ENCODE measurements at places on chromosomes 5 and 9.

DNA sequence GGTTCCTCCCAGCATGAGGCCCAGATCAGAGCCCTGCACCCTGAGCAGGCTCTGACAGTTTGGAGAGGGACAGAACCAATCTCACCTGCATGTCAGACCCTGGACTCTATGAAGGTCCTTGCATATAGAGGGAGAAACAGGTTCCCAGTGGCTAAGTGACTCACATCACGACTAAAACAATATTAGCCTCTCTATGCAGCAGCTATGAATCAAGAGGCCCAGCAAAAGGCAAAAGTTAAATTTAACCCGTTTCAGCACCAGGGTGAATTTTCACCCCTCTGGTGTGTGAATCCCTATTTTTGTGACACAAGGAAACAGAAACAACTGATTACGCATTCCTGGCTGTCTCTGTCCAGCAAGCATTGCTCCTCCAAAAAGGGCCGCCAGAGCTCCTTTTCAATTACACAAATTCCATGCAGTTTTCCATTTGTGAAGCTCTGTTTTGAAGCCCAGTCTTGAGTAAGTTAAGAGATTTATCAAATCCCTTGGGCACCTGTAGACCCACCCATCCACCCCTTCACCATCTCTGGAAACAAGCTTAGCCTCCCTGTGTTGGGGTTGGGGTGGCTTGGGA is 136.6 kb downstream of the GABBR2 start:
- DNase-seq = no peak

- no peak for DNase-seq
Measured at GRCh38 chr5:179495906-179496455, 54.4 kb upstream of the RUFY1 start.

- no peak for DNase-seq
Measured at GRCh38 chr5:116626272-116626723, 51.7 kb upstream of the SEMA6A start.

- DNase-seq = no peak
Measured at GRCh38 chr5:31114817-31115216, 78.7 kb upstream of the CDH6 start.

- no peak for DNase-seq
Measured at GRCh38 chr9:115650768-115651167, 502.8 kb upstream of the PAPPA start.

GRCh38 chr5:120405923-120406322 is 58.2 kb upstream of the PRR16 start:
- no peak for DNase-seq

- DNase-seq = no peak
Measured at GRCh38 chr5:61319388-61320146, 12.5 kb upstream of the ZSWIM6 start.

- no peak for DNase-seq
Measured at GRCh38 chr9:109381011-109381729, 60.3 kb upstream of the EPB41L4B start.

GRCh38 chr9:88746743-88747398 is 211.9 kb downstream of the NXNL2 start:
- DNase-seq = no peak

- no peak for DNase-seq
Measured at GRCh38 chr9:129501771-129502319, 119.1 kb downstream of the C9orf50 start.

- peak; percentile 45 for DNase-seq
Measured at GRCh38 chr9:35489313-35490154, at the start of gene RUSC2. TSS of gene RUSC2 (plus strand) at chr9:35490111. CDS start at chr9:35546522, 56,411 bp downstream.

DNA sequence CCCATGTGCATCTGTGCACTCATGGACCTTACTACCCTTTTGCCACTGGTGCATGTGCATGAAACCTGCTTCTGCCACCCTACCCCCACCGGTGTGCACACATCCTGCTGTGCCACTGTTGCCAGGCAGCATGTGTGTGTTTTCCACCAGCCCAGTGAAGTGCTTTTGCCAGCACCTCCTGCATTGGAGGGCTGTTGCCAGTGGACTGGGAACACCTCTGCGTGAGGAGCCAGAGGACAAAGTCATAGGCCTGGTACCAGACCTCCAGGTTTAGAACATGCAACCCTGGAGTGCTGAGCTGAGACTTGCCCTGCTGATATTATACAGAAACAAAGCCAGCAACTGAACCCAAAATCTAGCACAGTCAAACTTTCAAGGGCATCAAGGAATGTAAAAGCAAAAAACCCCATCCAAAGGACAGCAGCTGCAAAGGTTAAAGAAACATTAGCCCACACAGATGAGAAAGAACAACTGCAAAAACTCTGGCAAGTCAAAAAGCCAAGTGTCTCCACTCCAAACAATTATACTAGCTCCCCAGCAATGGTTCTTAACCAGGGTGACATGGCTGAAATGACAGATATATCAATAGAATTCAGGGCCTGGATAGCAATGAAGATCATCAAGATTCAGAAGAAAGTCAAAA is 70.6 kb upstream of the PTPN3 start:
- DNase-seq = no peak

- no peak for DNase-seq
Measured at GRCh38 chr5:81371354-81371876, 22.5 kb downstream of the ACOT12 start.

- DNase-seq = no peak
Measured at GRCh38 chr5:107257885-107258520, 412.7 kb downstream of the EFNA5 start.

DNA sequence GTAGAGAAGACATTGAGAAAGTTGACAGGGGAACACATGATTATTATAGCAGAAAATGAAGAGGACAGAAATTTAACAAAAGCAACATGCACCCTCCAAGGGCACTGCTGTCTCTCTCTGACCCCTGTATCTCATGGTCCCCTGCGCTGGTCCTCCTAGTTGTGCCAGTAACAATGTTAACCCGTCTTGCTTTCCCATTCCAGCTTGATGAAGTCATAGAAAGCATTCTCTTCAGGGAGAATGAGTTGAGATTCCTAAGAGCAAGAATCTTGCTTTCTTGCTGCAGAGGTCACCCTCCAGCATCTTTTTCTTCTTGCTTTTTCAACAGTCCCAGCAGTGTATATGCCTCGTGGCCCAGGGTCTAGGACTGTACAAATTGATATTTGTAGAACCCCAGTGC is 279.6 kb upstream of the ADAMTSL1 start:
- DNase-seq = no peak

- DNase-seq = no peak
Measured at GRCh38 chr5:142428773-142429473, 104.1 kb upstream of the SPRY4 start.

- DNase-seq = no peak
Measured at GRCh38 chr9:78112004-78112403, 80.4 kb upstream of the GNAQ start.

DNA sequence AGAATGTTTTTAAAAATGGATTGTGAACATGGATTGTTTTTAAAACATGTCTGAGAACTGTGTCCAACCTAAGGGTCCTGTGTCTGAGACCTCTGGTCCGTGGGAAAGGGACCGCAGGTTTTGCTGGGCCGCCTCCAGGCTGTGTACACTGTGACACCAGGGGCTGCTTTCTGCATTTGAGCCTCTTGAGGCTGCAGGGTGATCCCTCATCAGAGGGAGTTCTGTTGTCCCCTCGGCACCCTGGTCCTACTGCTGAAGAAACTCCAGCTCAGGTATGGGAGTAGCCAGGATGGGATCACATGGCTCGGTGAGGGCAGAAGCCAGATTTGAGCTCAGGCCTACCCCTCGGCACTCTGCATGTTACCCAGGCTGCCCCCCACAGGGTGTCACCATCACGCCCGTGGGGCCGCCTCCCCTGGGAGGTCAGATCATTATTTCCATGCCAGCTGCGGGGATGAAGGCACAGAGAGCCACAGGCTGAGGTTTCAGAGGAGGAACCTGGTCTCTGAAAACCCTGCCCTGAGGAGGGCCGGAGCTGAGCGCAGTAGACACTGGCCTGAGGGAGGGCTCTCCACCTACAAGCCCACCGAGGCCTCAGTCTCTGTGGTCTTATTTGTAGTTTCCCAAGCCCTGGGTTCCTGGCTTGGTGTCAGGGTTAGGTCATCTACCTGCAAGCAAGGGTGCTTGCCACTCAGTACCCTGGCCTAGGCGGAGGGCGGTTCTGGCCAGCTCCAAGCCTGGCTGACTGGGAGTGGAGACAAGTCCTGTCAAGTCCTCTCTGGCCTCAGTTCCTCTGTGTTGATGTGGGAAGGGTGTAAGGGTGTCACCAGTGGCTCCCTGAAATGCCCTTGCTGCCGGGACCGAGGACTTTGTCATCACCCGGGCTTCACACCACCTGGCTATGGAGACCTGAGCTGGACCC is 2.8 kb downstream of the PRR7 start:
- DNase-seq = no peak

DNA sequence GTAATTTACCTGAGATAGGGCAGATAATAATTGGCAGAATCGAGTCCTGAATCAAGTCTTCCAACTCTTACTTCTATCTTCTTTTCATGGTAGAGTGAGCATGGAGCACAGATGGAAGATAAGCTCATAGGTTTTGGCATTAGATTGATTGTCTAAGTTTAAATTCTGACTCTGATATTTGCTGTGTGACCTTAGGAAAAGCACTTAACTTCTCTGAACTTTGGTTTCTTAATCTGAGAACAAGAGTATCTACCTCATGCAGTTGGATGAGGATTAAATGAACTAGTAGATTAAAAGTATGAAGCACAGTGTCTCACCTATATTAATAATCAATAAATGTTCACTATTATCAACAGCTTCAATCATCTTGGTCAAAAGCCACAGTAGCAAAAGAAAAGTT is 9.4 kb upstream of the ASTN2 start:
- DNase-seq = no peak

- DNase-seq = no peak
Measured at GRCh38 chr9:7094052-7094451, 336.3 kb downstream of the KDM4C start.

DNA sequence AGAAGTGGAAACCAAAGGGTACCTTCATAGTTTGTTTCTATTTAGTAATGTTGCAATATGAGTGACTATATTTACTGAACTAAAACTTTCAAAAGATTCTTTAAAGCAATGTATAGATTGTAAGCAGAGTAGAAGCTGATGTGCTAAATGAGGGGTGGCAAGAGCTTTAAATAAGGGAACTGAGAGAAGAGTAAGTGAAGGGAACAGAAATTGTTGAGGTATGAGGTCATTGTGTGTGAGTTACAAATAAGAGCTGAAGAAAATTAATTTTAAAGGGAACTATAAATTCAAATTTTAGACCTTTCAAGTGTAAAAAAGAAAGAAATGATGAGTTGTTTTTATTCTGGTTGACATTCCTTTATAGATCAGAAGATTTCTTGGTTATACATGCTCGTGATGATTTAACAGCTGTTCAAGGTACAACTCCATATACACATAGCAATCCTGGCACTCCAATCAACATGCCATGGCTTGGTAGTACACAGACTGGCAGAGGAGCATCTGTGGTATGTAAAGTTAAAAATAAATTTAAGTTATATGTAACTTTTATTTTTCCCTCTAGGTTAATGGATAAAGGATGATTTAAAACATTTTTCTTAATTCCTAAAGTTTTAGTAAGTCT is 135.1 kb upstream of the TNFAIP8 start:
- no peak for DNase-seq

DNA sequence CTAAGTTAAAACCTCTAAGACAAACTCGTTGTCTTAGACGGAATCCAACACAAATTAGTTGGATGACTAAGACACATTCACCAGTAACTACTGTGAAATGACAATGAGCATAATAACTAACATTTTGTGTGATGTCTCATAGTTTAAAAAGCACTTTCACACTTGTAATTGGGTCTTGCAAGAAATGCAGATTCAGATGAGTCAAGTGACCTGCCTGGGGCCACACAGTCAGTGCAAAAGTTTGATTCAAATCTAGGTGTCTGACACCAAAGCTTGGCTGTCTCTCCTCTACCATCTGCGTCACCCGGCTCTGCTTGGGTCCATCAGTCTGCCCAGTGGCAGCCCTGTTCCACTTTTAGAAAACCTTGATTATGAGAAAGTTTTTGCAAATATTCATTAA is 143.7 kb downstream of the TTLL11 start:
- no peak for DNase-seq

DNA sequence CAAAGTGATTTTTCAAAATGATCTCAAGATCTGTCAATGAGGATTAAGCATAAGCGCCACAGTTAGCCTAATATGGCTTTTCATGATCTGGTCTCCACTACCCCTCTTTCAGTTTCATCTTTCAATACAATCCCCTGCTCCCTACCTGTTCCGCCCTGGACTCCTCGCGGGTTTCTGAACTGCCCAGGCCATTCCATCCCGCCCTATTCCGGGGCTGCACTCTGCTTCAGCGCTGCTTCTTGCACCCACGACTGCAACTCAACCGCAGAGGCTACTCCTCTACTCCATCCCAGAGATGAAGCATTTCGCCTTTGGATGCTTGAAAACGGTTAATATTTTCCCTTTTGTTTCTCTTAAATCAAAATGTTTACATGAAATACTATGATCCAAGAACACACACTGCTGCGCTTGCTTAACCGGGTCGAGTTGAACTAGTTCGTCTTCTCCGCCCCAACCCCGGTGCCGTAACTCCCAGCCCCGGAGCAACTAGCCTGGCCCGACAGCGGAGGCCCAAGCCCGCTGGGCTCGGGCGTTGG is 716 bp upstream of the OTULIN start:
- no peak for DNase-seq

GRCh38 chr5:108420158-108420557 is 38.3 kb upstream of the FBXL17 start:
- no peak for DNase-seq

GRCh38 chr9:132129535-132129934 is 32.3 kb upstream of the NTNG2 start:
- DNase-seq = no peak

- DNase-seq = no peak
Measured at GRCh38 chr9:14445946-14446345, 132.0 kb upstream of the NFIB start.

GRCh38 chr9:97735070-97735600 is 38.0 kb upstream of the XPA start:
- no peak for DNase-seq

DNA sequence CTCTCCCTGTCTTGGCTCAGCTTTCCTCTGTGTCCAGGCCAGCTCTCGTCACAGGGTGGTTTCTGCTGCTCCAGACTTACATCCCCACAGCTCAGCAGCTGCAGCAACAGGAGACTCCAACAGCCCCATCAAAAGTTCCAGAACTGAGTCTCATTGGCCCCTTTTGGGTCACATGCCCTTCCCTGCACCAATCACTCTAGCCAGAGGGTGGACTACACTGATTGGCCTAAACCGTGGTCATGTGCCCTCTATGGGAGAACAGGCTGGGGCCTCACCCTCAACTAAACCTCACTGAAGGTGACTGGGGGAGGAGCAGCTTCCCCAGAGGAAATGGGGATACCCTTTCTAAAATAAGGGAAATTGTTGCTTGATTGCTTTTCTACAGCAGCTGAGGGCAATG is 44.4 kb upstream of the CPLX2 start:
- DNase-seq = no peak

DNA sequence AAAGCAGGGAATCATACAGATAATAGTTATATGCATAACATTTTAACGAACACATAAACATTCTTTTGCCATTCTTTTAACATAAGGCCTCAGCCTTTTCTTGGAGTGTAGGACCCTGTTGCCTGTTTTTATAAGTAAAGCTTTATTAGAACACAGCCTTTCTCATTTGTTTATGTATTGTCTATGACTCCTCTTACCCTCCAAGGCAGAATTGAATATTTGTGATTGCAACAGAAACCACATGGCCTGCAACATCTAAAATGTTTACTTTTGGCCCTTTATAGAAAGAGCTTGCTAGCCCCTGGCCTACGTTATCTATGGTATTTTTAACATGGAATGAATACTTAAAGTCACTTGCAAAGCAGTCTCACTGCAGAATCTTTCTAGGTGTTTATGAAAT is 2.6 kb downstream of the SLC31A1 start:
- no peak for DNase-seq

GRCh38 chr9:38280251-38280800 is 112.2 kb upstream of the ALDH1B1 start:
- DNase-seq = peak; percentile 11

- no peak for DNase-seq
Measured at GRCh38 chr9:19876569-19877316, 87.9 kb upstream of the SLC24A2 start.
